ENCODE measurements at places on chromosomes 3 and 15.

GRCh38 chr3:196335503-196335948 is 2.7 kb downstream of the TM4SF19 start:
- DNase-seq = no peak

- DNase-seq = no peak
Measured at GRCh38 chr3:137010137-137010536, 52.4 kb downstream of the IL20RB start.

- DNase-seq = no peak
Measured at GRCh38 chr3:184823990-184824389, 12.0 kb downstream of the VPS8 start.

DNA sequence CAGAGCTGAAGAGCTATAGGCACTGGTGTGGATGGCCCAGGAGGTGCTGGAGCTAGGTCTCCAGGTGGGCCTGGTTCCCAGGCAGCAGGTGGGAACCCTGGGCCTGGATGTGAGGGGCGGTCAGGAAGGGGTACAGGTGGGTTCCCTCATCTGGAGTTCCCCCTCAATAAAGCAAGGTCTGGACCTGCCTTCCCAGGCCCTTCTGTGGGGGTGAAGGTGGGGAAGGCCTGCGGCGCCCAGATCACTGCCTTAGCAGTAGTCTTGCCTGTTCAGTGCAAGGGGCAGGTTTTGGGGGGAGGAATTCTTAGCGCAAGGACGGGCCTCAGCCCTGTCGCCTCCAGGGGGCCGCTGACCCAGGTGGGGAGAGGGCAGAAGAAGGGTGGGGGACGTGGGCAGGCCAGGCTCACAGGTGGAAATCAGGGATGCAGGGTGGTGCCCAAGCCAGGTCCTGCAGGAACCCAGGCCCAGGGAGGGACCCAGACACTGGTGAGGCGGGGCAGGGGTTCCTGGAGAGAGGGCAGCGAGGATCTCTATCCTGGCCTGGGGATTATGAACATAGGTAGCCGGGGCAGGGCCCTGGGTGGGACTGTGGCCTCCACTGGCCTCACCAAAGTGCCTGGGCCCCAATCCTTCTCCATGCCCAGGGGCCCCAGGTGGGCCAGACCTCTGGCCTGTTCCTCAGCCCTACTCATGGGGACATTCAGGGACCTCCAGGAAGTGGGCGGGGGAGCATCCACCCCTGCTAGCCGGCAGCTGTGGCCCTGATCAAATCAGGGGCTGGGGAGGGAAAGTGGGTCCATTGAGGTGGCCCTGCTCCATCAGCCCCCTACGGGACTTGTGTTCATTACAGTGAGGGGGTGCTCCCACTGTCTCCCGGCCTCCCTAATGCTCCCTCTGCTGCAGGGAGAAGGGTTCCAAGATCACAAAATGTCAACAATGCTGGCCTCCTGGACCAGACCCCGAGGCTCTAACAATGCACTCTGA is 25.3 kb downstream of the HDAC11 start:
- no peak for DNase-seq

GRCh38 chr15:89002830-89003229 is 85.4 kb upstream of the ABHD2 start:
- no peak for DNase-seq

DNA sequence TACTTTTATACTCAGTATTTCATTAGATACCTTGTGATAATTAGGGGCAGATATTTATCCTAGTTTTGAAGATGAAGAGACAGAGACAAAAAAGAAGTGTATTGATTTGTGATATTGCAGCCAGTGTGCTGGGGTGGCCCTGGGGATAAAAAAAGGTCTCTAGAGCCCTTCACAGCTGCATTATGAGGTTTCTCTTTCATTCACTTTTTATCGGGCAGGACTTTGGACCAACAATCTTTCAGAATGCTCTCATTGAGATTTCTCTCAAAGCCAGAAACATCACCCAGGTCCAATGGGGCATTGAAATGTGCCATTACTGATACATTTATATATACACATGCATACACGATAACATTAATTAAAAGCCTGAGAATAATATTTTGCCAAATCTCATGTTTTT is 20.5 kb upstream of the SELENOT start:
- no peak for DNase-seq

DNA sequence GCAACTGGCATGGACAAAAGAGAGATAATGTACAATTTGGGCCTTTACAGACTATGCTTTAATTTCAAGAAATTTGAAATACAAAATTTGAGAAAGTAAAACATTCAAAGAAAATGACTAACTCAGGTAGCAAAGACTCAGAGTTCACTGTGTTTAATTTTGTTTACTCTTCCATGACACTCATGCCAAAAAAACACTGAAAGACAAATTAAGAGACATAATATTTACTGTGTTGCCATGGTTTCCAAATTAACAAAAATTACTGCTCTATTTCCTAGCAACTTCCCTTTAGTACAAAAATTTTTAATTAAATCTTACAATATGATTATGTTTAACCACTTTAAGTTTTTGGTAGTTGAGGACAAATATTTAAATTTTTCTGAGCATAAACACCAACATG is 29.6 kb downstream of the LRRFIP2 start:
- DNase-seq = no peak

- DNase-seq = no peak
Measured at GRCh38 chr15:62903437-62903836, 139.1 kb upstream of the TPM1 start.

All from activated effector memory CD4-positive, alpha-beta T cell treated with anti-CD3 and anti-CD28 coated beads, Interleukin-2, amount 50 U/mL, for 16 hours (primary cell).